ENCODE measurements at places on chromosomes 11 and 22.
A peak's percentile ranks its signal among the peaks of the same experiment; 100 is the strongest.

- DNase-seq, result no peak
Observed at GRCh38 chr11:110958216-110958615, 246.0 kb upstream of the ARHGAP20 start.

GRCh38 chr11:73940801-73941570, 9.8 kb upstream of the DNAJB13 start:
- DNase-seq, result no peak

- DNase-seq, result no peak
Observed at GRCh38 chr11:5343474-5344335, at the start of gene OR51B5. TSS of gene OR51B5 (minus strand) at chr11:5343524. CDS start at chr11:5343524, 0 bp downstream.

GRCh38 chr11:92024788-92025187, 199.8 kb upstream of the FAT3 start:
- no peak for DNase-seq

- DNase-seq, result no peak
Observed at GRCh38 chr11:62399172-62399877, 19.5 kb upstream of the SCGB1A1 start.

GRCh38 chr22:29073618-29074275, 912 bp downstream of the KREMEN1 start:
- no peak for DNase-seq

DNA sequence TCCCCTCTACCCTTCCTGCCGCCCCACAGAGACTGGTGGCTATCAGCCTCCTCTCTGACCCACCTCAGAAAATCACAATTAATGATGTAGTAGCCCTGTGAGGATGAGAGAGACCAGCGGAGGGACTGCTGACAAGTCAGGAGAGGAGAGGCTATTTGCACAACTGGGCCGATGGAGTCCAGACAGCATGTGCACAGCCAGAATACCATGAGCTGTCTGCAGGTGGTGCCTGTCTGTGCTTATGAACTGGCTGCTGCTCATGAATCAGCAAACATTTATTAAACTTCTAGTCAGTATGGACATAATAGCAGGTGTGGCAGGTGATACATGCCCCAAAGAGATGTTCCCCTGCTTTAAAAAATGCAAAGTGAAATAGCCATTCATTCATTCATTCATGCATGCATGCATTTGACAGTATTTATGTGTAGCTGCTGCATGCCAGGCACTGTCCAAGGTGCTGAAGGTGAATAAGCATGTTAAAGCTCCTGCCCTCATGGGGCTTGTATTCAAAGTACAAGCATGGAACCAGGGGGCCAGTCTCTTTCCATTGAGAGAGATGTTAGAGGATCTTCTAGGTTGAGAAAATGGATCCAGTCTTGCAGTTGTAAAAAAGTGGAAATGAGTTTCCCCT, 141.3 kb downstream of the GRIK4 start:
- DNase-seq, result no peak

- peak; percentile 6 for DNase-seq
Observed at GRCh38 chr22:23281406-23282088, 101.2 kb downstream of the BCR start.

Data from SK-N-MC (cell line).